Coronary artery (tissue), 2 donors: ENCODE measurements at places on chromosomes 1 and 21.

DNA sequence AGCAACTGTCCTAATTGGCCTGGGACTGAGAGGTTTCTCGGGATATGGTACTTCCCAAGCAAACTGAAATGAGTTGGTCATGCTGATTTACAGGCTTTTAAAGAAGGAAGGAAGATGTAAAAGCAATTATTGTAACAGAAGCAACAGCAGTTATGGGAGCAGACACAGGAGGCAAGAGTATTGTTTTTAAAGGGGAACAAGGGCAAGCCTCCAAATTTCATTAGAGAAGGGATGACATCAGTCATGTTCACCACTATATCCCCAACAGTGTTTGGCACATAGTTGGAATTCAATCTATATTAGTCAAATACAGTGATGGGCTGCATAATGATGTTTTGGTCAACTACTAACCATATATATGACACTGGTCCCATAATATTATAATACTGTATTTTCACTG lies 46.0 kb upstream of the JUN start:
- no peak for DNase-seq

DNA sequence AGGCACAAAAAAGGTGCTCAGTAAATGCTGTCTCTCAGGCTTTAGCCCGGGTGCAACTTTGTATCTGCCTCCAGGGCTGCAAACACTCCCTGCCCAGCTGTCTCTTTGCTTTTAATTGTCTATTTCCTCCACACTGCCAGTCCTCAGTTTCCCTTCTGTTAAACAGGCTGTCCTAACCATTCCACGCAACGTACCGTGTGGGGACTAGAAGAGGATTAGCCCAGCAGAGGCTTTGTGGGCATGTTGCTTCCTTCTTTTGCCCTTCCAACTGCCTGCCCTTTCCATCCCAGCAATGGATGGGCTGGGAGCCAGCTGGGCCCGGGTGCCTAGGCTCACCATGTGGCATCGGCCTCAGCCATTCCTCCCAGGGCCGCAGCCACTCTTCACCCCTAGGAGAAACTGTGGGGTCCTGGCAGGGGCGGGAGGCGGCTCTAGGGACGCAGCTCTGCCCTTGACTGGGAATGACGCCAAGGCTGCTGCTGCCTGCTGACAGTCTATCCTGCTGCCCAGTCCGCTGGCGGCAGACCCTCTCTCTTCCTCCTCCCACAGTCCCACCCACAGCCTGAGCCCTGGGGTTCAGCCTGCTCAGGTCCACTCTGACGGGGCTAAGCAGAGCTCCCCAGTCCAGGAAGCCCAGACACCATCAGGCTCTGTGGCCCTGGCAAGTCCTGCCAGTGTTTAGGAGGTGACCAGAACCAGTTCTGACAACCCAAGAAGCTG lies 40.6 kb upstream of the LRP8 start:
- DNase-seq, result peak; percentile 58

- DNase-seq, result peak; percentile 88
Observed at GRCh38 chr1:9399510-9400424, 107.1 kb downstream of the SPSB1 start.

- DNase-seq, result peak; percentile 89
Observed at GRCh38 chr1:220094016-220094911, at the start of gene IARS2. TSS of gene IARS2 (plus strand) at chr1:220094132. CDS start at chr1:220094217, 85 bp downstream.

DNA sequence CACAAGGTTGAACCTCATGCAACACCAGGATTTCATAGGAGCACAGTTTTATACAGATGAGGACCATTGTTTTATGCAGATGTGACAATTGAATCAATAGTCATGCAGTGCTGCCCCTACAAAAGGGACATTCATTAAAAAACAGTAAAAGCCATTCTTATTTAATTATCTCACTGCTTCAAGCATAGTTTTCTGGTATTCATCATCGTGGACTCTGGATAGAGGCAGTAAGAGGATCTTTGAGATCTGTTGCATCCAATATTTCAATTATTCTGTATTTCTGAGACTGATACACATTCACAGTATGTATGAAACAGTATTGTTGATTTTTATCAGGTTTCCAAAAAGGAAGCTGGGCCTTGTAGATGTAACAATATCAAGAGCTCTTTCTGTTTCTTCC lies 237.6 kb downstream of the RYR2 start:
- no peak for DNase-seq

DNA sequence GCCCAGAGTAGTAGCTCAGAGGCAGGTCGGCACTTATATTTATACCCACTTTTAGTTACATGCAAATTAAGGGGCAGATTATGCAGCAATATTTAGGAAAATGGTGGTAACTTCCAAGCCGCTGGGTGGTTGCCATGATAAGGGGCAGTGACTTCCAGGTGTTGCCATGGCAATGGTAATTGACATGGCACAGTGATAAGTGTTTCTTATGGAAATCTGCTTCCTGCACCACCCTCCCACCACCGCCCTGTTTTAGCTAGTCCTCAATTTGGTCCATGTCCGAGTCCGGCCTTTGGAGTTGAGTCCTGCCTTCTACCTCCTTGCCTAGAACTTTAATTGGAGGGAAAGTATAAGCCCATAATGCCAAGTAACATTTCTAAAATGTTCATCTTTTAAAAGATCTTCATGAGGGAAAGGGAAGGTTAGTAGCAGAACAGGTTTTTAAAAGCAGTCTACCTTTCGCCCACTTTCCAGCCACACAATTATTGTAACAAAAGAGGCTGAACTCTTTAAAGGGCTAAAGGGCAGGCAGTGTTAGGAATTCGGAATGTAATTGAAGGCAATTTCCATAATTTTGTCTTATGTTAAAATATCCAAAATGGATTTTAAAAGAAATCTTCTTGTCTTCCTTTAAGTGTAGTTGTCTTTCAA lies 21.7 kb downstream of the ZBTB8B start:
- no peak for DNase-seq

- no peak for DNase-seq
Observed at GRCh38 chr1:43427524-43427923, 26.2 kb downstream of the HYI start.

DNA sequence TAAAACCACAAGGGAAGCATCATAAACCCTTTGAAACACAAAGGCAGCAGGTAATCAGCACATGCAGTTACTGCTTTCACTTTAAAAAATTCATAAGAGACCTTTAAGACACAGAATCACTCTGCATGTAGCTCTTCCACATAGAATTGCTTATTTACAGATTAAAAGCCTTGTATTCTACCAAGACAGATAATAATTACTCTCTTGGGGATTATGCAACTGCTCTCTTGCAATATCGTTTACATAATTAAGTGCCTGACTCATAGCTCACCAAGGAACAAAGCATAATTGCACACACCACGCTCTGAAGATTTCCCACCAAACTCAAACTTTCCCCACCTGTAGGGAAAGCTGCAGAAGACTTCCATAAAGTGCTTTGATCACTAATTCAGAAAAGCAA lies 87.9 kb downstream of the VAV3 start:
- DNase-seq, result no peak

- DNase-seq, result no peak
Observed at GRCh38 chr1:215720126-215720525, 153.0 kb downstream of the KCTD3 start.

GRCh38 chr1:179831225-179831624 lies 46.4 kb downstream of the TOR1AIP2 start:
- no peak for DNase-seq

GRCh38 chr1:6357243-6357936 lies 36.2 kb downstream of the ACOT7 start:
- no peak for DNase-seq

- peak; percentile 21 for DNase-seq
Observed at GRCh38 chr1:30603081-30603858, 120.1 kb downstream of the MATN1 start.

- no peak for DNase-seq
Observed at GRCh38 chr1:70093250-70093975, 112.0 kb downstream of the LRRC40 start.

GRCh38 chr1:101026430-101026788 lies 825 bp upstream of the DPH5 start:
- no peak for DNase-seq

GRCh38 chr21:17003763-17004373 lies 509.0 kb upstream of the CXADR start:
- DNase-seq, result no peak

DNA sequence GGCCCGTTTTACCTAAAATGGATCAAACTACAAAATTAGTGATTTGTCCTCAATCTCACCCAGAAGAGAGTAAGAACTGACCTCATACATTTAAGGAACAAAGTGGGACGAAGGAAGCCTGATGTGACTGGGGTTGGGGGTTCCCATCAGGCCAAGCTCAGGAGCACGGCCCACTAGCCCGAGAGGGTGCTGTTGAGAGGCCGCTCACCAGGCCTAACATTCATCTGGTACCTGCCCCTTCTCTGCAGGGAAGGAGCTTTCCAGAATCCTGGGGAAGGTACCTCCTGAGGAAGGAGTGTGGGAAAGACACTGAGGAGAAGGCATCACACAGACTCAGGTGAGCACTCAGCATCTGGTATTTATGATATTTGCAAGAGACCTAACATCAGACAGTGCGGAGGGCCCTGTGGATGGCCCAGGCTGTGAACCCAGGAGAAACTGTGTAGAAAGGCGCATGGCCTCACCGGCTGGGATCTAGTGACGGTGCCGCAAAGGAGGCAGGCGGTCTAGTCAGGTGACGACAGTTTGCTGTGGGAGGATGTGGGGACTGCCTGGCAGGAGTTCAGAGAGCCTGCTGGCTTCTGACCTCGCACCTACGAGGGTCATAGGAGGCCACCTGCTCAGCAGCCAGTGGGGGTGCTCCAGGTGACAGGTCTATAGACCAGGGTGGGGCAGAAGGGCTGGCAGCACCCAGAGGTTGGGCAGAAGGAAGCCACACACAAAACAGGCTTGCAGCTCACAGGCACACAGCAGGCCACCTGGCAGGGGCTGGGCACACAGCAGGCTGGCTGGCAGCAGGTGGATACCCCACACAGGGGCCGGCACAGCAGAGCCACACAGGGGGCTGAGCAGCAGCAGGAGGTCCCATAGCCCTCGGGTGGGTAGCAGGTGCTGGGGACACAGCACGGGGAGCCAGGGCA lies 543 bp downstream of the KRTAP12-4 start:
- DNase-seq, result no peak

- DNase-seq, result no peak
Observed at GRCh38 chr1:17287130-17287776, 20.7 kb upstream of the PADI4 start.

DNA sequence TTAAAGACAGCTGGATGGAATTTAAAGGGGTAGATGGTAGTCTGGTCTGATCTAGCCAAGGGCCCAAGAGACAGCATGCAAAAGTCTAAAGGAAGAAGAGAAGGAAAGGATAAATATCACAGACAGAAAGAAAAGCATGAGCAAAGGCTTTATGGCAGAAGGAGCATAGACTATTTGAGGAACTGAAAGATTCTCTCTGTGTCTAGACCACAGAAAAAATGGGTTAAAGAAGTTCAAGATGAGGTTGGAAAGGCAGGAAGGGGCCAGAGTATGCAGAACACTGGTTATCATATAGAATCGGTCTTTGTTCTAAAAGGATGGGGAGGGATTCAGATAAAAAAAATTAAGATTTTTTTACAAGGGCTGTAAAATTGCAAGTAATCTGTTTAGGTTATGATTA lies 136.8 kb upstream of the SGIP1 start:
- DNase-seq, result no peak

- DNase-seq, result no peak
Observed at GRCh38 chr21:16046656-16047330, 317.0 kb downstream of the USP25 start.

DNA sequence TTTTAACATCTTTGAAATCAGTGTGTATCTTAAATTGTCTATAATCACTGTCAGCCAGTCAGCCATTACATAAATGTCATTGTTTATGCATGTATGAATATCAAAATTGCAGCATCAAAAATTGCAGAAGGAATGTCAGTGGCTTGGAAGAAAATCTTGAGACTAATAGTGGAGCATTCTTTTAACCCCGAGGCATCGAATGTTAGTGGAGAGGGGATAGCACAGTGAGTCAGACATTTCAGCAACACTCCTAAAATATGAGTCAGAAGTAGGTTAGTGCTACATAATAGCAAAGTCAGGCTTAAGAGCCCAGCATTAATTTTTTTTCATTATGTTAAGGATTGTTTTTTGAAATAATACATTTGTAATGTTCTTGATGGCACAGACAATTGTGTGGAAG lies 45.5 kb downstream of the SNRPE start:
- no peak for DNase-seq

GRCh38 chr1:210340841-210341240 lies 12.1 kb downstream of the HHAT start:
- no peak for DNase-seq

GRCh38 chr21:35408401-35408800 lies 359.3 kb upstream of the RUNX1 start:
- DNase-seq, result no peak

DNA sequence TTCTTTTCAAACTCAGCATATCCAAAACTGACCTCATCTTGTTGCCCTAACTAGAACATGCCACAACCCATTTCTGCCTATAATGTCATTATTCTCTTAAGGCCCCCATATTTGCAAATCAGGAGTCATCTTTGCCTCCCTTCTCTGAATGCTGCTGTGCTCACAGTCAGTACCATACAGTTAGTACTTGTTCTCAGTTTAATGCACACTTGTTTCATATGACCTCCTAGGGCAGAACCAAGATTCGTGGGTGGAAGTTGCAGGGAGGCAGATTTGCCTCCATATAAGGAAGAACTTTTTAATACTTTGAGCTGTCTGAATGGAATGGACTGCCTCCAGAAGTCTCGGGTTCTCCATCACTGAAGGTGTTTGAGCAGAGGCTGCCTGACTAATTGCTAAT lies 9.2 kb downstream of the CAP1 start:
- DNase-seq, result no peak

- DNase-seq, result no peak
Observed at GRCh38 chr1:115911294-115911693, 65.0 kb upstream of the SLC22A15 start.

DNA sequence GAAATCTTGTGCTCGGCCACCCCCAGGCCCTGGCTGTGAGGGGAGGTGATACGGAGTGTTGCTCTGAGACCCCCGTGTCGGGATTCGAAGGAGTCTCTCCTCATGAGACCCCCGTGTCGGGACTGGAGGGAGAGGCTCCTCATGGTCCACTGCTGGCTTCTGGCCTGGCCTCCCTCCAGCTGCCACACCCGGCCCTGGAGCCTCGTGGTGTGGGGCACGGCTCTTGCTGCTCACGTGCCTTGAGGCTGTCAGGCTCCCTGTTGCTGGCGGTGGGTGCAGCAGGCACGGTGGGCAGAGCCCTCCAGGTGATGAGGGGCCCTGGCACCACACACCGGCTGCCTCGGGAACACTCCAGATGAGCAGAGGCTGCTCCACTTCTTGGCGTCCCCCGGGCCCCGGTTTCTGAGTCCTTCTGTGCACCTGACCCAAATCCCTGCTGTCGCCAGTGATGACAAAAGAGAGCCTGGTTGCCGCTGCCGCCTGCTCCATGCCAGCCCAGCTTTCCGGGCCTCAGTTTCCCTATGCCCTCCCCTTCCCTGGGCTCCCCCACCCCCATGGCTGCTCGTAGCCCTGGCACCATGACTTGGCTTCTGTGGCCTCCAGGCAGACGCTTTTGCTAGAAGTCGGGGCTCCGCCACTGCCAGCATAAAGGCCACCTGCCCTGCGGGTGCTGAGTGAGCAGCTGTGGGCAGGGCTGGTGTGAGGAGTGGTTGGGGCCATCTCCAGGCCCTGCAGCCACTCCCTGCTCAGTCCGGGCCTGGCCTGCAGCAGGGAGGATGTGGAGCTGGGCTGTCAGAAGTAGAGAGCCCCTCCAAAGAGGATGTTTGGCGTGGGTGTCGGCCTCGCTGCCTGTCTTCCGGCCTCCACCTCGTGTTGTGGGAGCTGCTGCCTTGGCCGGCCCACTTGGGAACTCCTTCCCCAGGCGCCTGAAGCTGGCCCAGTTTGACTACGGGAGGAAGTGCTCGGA lies 11.8 kb downstream of the TMEM240 start:
- DNase-seq, result no peak

- no peak for DNase-seq
Observed at GRCh38 chr1:164748253-164748899, 189.4 kb downstream of the PBX1 start.
